Endodermal cell (in vitro differentiated cells): ENCODE measurements at places on chromosomes 13 and 19.
A peak's percentile ranks its signal among the peaks of the same experiment; 100 is the strongest.

GRCh38 chr13:80473695-80474094 is 132.8 kb upstream of the SPRY2 start:
- no peak for DNase-seq

- no peak for DNase-seq
Measured at GRCh38 chr13:22505489-22505888, 675.3 kb upstream of the SGCG start.

- DNase-seq: no peak
Measured at GRCh38 chr19:27758626-27759505, 1454.1 kb downstream of the UQCRFS1 start.

- peak; percentile 72 for DNase-seq
Measured at GRCh38 chr19:4415352-4415751, 12.9 kb downstream of the CHAF1A start.

DNA sequence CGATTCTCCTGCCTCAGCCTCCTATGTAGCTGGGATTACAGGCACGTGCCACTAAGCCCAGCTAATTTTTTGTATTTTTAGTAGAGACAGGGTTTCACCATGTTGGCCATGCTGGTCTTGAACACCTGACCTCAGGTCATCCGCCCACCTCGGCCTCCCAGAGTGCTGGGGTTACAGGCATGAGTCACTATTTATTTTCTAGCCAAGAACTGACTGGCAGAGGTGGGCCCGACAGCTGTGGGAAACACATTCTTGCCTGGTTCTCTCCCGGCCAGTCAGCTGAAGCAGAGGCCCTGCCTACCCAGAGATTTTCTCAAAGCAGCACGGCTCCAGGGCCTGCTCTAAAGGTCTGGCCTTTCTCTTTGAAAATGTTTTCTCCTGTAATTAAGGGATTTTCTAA is 108.0 kb downstream of the KCTD15 start:
- DNase-seq: peak; percentile 87

- DNase-seq: no peak
Measured at GRCh38 chr19:16702123-16702522, 17.5 kb upstream of the NWD1 start.

- peak; percentile 64 for DNase-seq
Measured at GRCh38 chr19:53971673-53972072, 8.9 kb downstream of the CACNG8 start.

DNA sequence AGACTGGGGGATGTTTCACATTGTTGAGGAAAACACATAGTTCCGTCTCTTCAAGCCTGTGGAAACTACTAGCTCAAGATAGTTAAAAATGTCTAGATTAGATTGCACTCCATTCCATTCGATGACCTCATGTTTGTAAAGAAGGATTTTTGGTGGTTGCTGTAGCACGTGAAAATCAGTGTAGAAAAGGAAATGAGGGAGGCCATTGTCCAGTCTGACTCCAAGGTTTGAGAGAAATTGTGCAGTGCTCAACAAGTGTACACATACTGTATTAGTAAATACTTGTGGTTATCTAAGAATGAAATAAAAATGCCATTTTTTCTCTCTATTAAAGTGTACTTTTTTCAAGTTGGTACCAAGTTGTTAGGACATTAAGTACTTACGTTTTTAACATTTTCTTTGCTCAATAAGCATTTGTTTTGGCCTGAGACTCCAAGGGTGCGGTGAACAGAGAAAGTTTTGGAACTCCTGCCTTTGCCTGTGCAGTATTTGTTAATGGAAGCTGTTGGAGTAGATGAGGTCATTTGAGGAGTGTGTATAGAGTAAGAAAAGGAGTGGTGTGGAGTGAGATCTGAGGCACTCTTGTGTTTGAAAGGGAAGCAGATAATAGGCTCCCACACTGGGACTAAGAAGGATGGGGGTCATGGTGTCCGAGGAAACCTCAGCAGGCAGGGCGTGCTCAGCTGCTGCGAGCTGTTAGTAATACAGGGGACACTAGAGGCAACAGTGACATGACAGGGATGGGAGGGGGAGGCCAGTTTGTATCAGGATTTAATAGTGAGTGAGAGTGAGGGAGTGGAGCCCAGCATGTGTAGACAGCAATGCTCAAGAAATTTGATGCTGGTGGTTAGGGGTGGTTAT is 4.4 kb downstream of the WASF3 start:
- DNase-seq: no peak

DNA sequence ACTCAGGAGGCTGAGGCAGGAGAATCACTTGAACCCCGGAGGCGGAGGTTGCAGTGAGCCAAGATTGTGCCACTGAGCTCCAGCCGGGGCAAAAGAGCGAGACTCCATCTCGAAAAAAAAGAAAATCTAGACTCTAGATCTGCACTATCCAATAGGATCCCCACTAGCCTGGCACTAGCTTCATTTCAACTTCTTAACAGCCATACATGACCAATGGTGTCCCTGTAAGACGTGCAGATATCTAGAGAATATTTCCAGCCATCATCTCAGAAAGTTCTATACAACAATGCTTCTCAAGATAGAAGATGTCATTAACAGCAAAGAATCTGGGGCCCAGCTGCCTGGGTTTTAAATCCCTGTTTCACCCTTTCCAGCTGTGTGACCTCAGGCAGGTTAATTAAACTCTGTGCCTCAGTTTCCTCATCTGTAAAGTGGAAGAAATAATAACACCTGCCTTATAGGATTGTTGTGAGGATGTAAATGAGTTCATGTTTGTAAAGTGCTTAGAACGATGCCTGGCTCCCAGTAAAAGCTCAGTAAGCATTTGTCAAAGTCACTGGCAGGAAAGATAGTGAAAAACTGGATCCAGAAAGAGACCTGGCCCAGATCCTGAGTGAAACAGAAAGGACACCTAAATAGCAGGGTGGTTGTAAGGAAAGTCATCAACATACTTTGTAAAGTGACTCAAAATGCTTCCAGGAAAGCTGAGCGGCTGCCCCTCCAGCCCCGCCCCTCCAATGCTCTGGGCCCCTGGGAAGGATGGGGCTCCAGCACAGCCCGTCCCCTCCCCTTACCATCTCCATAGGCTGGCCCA is 13.5 kb downstream of the WIZ start:
- no peak for DNase-seq

GRCh38 chr19:1189419-1189818 is 15.4 kb upstream of the SBNO2 start:
- DNase-seq: peak; percentile 79

- DNase-seq: no peak
Measured at GRCh38 chr13:59408738-59409137, 755.0 kb downstream of the DIAPH3 start.

DNA sequence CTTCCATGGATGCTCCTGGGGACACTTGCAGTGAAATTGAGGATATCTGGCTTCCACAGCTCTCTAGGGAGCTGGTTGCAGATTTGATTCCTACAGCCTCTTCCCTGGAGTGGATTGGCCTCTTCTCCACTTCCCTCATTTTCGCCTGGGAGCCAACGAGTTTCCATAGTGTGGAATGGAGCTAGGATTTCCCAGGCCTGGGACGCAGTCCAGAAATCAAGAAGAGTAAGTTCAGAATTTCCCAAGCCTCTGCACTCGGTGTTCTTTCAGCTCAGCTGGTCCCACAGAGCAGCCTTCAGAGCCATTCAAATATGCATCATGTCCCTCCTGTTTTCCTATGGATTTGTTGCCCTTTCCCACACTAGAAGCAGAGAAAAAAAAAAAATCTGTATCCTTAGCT is 68.2 kb downstream of the RAP2A start:
- no peak for DNase-seq

- DNase-seq: no peak
Measured at GRCh38 chr19:9828551-9829063, 889 bp downstream of the UBL5 start.

DNA sequence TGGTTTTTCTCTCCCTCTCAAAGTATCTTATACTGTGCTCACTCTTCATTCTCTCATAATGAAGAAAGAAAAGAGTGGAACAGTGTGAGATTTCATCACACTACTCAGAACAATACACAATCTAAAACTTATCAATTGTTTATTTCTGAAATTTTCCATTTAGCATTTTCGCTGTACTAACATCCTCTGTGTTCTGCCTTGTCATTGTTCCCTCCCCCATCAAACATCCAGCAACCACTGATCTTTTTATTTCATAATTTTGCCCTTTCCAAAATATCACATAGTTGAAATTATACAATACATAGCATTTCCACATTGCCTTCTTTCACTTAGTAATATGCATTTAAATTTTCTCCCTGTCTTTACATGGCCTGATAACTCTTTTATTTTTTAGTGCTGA is 658.7 kb downstream of the SLITRK1 start:
- no peak for DNase-seq

GRCh38 chr13:90416519-90416918 is 931.0 kb upstream of the MIR17HG start:
- DNase-seq: peak; percentile 44

GRCh38 chr13:100399455-100399854 is 189.1 kb downstream of the GGACT start:
- no peak for DNase-seq

DNA sequence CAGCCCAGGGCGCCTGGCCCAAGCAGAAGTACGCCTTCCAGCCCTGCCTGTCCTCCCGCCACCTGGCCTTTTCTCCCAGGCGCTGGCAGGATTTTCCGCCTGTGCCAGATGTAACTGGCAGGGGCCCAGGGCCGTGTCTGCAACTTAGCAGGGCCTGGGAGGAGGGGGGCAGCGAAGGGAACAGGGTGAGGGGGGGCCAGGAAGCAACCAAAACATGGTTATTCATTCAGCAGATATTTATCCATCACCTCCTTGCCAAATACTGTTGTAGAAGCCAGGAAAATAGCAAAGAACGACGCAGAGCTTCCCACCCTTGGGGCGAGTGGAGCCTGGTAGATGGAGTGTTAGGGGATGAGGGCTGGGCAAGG is 5.6 kb downstream of the TLE6 start:
- peak; percentile 59 for DNase-seq

GRCh38 chr13:105773863-105774538 is 761.5 kb downstream of the EFNB2 start:
- no peak for DNase-seq

- DNase-seq: no peak
Measured at GRCh38 chr19:10473192-10473591, 30.0 kb downstream of the KEAP1 start.

DNA sequence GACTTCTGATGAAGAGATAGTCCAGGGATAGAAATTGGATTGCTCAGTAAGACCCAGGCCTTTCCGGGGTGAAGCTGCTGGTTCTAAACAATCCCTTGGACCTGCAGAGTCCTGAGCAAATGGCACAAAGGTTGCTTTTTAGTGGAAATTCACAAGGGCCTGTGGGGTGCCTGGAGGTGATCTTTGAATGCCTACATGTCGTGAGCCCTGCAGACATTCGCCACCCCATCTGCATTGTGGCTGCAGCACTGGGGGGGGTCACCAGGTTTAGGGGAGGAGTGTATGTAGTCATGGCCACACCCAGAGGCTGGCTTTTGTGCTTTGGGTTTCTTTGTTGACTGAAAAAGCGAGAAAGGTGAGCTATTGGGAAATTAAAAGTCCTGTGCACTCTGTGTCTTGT is 41.4 kb downstream of the SLC7A9 start:
- peak; percentile 75 for DNase-seq

DNA sequence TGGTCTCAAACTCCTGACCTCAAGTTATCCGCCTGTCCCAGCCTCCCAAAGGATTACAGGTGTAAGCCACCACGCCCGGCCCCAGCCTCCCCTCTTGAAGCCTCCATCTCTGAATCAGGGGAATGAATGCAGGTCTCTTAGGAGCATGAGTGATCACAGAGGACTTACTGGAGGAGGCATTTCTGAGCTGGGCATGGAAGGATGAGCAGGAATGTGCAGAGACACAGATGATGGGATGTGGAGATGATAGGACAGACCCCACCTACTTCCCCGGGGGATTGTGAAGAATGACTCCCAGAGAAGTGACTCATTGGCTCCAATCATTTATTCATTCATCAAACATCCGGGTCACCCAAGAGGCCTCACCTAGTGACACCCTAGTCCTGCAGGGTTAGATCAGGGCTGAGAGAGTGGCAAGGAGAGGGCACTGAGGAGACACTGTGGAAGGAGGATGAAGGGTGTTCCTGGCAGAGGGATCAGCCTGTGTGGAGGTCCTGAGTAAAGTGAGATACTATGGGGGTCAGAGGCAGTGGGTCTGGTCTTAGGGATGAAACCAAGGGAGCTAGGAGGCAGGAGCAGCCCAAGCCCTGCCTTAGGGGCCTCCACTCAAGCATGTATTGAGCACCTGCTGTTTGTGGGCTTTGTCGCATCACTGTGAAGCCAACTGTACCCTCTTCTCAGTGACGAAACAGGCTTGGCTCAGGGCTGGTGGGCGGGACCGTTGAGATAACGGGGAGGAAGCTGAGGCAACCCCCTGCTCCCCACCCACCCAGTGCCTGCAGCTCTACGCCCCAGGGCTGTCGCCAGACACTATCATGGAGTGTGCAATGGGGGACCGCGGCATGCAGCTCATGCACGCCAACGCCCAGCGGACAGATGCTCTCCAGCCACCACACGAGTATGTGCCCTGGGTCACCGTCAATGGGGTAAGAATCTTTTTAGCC is 3.0 kb downstream of the IFI30 start:
- DNase-seq: no peak

DNA sequence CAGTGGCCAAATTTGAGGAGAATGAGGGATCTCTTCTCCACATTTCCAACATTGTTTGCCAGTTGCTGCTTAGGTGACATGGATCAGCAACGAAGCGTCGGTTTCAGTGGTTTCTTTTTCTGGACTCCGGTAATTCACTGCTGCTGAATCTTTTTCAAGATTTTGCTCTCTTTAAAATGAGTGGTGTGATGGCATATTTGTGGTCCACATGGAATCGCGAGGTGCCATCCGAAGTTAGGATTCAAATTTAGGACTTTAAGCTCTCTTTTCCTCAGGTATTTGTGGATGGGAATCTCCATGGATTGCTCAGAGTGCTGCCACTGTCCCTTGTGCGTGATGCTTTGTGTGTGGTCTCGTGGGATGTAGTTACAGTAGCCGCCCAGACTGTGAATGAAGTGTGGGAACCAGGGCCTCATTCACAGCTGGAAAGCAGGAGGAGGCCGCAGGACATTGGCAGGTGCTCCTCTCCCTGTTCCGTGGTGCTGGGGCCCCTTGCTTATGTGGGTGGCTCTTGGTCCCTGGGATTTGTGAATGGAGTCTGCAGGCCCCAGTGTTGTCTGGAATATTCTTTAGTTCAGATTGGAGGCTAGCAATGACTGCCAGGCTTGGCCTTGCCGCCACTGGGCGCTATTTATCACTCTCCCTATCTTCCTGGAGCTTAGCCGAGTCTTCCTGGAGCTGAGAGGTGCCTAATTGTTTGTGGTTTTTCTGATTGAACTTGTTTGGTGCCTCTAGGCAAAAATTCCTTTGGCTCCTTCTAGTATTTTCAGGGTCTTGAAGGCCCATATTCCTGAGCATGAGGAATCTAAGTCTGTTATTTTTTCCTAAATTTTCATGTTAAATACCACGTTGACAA is 1.5 kb downstream of the ILF3 start:
- peak; percentile 70 for DNase-seq

DNA sequence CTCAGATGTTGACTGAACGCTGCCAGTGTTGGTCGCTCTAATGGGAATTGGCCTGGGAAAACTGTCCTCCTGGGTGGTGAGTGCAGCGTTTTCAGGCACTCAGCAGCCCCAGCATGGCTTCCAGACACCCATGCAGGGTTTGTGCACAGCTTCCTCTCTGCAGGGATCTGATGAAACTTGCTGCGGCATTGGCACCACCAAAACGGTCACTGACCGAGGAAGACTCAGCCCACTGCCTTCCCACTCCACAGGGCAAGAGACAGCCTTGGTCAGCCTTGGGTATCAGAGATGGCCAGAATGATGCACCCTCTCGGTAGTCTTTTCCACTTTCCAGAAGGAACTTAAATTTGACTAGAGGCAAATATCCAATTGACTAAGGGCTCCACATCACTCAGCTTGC is 398.9 kb downstream of the IRS2 start:
- no peak for DNase-seq

GRCh38 chr13:30679483-30680330 is 55.6 kb upstream of the ALOX5AP start:
- peak; percentile 77 for DNase-seq

GRCh38 chr19:5293612-5294378 is 46.8 kb downstream of the PTPRS start:
- DNase-seq: peak; percentile 89
